WTC11 (cell line): ENCODE measurements at places on chromosomes 4 and X. TPM values are rescaled to one million over a fixed set of nuclear protein-coding genes. Genes with fewer than 3 reads are reported as not detected.

GRCh38 chrX:134907302-134907701, 83.5 kb upstream of the SMIM10 start:
- peaks cover 7% of the 10 kb centered on the region; the same call in 1 of the 2 replicates for H3K36me3 ChIP-seq
- no peak for DNase-seq
- no peak overlapping the region for H3K4me3 ChIP-seq
- H3K4me1 ChIP-seq = peaks cover 12% of the 10 kb centered on the region

DNA sequence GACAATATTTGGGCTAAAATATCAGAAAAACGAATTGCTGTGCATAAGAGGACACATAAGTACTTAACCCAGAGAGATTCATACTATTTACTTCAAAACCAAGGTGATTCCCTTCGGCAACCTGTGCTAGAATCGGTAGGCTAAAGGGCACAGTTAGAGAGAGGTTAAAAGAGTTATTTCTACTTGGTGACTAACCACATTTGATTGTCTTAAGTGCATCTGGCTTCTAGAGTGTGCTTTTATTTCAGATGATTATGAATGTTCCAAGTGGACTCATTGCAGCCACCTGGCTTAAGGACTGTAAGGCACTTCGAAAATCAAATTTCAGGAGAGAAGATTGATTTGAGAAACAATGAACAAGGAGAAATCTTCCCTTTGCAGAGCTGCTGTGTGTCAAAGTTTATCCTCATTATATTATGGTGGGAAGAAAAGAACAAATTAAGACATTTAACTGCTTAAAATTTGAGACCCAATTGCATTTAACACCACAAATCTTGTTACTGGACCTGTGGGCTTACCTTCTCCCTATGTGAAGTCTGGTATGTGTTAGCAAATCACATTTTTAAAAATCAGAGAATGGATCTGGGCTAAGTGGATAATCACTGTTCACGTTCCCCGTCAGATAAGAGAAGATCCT, 34.0 kb downstream of the PHOX2B start:
- H3K27me3 ChIP-seq = peaks cover 16% of the 10 kb centered on the region
- H3K4me3 ChIP-seq = no peak overlapping the region
- H3K27ac ChIP-seq = no peak overlapping the region

DNA sequence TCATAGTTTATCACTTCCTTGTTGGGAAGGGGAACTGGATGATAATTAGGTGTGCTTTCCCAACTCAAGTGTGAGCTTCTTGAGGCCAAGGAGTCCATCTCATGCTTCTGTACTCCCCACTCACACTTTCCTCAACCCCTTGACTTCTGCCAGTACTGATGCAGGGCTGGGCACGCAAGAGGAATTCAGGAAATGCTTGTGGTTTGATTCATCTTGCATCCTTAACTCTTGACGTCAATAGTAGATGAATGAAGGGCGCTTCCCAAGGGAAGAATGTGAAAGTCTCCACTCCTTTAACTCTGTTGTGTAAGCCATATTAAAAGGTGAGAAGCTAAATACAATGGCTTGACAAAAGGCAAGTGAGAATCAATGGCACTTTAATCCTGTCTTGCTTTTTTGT, 101.8 kb downstream of the AGTR2 start:
- H3K27me3 ChIP-seq = peaks cover 5% of the 10 kb centered on the region; the same call in 1 of the 2 replicates
- peaks cover 6% of the 10 kb centered on the region for H3K4me1 ChIP-seq
- H3K27ac ChIP-seq = no peak overlapping the region
- no peak overlapping the region for H3K4me3 ChIP-seq
- no peaks in the 10 kb centered on the region for H3K36me3 ChIP-seq
- DNase-seq = no peak

GRCh38 chrX:49845701-49846403, 16.7 kb downstream of the PAGE4 start:
- no peak overlapping the region for H3K27ac ChIP-seq
- no peak for DNase-seq
- no peaks in the 10 kb centered on the region for H3K4me1 ChIP-seq
- no peaks in the 10 kb centered on the region for H3K36me3 ChIP-seq

- H3K36me3 ChIP-seq = no peaks in the 10 kb centered on the region
- no peak overlapping the region for H3K27ac ChIP-seq
- peaks cover 23% of the 10 kb centered on the region for H3K27me3 ChIP-seq
- DNase-seq = peak; percentile 50
- H3K4me1 ChIP-seq = peaks cover 23% of the 10 kb centered on the region
- H3K4me3 ChIP-seq = peak overlapping the region; percentile 68
Observed at GRCh38 chr4:155759372-155760252, 791 bp downstream of the GUCY1B1 start.

DNA sequence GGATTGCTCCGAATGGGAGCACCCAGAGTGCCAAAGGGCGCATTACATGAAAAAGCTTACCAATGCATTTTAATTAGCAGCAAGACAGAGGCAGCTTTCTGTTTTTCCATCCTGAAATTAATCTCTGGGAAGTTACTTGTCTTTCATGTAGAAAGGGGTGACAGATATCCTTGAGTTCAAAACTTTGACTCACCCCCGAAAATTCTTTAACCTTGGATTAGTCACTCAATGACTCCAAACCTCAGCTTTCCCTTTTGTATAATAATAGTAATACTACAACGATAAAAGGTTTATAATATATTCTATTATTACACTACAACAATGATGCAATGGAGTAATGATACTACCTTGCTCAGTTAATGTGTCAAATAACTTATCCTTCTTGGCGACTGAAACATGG, 126.3 kb downstream of the ADAMTS3 start:
- H3K27ac ChIP-seq = no peak overlapping the region
- H3K36me3 ChIP-seq = no peaks in the 10 kb centered on the region
- H3K4me3 ChIP-seq = no peak overlapping the region
- no peak for DNase-seq
- peaks cover 6% of the 10 kb centered on the region for H3K4me1 ChIP-seq

DNA sequence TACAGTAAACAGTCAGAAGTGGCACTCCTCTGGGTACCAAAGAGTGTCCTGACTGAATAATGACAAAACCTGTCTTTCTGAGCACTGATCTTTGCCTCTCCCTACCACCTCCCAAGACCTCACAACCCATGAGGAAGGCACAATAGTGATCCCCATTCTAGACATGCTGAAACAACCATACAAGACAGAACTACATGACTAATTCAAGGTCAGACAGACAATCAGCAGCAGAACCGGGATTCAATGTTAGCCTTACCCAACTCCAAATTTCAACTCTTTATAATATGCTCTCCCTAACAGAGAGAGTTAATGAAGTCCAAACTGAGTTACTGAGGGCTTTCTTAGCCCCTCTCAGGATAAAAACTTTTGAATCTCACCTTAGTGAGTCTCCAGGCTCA, 71.0 kb downstream of the IRF2 start:
- DNase-seq = no peak
- H3K27ac ChIP-seq = peak overlapping the region; percentile 99
- H3K4me1 ChIP-seq = peaks cover 52% of the 10 kb centered on the region
- no peak overlapping the region for H3K4me3 ChIP-seq
- H3K36me3 ChIP-seq = peaks cover 27% of the 10 kb centered on the region
- no peaks in the 10 kb centered on the region for H3K27me3 ChIP-seq

DNA sequence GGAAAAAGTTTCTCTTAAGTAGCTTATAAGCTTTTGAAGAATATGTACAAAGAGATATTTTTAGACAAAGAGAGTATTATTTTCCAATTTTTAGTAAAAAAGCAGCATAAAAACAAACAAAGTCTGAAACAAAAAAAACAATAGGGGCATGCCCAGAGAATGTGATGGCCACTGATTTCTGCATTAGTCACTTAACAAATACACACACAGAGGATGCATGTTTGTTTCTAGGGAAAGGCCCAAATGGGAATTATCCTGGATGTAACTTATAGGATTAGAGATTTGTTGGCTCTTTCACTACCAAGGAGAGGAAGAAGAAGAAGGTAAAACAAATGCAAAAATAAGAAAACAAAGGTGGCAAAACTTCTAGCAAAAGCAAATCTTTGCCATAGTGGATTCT, 95.9 kb upstream of the SCOC start:
- H3K4me1 ChIP-seq = peaks cover 11% of the 10 kb centered on the region
- H3K36me3 ChIP-seq = no peaks in the 10 kb centered on the region; the same call in 1 of the 2 replicates
- H3K27ac ChIP-seq = no peak overlapping the region
- H3K4me3 ChIP-seq = no peak overlapping the region

- peaks cover 49% of the 10 kb centered on the region for H3K4me1 ChIP-seq
- no peak overlapping the region for H3K4me3 ChIP-seq
- DNase-seq = no peak
Observed at GRCh38 chr4:122772311-122772710, 39.8 kb downstream of the BBS12 start.

DNA sequence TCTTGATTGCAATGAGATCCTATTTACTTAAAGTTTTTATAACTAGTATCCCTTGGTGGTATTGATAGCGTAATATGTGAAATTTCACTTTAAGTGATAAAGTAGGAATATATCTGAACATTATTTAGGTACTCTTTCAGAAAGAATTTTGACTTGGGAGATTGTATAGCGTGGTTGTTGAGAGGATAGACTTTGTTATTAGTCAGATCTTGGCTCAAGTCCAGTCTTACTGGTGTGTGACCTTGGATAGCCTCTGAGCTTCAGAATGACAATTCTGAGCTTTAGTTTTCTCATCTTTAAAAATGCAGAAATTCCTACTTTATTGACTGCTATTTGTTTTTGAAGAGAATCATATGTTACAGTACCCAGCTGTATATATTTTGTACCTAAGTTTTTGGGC, 32.6 kb downstream of the DCK start:
- no peak overlapping the region for H3K27ac ChIP-seq
- H3K4me1 ChIP-seq = peaks cover 26% of the 10 kb centered on the region

GRCh38 chr4:93957186-93957585, 128.6 kb downstream of the ATOH1 start:
- no peak overlapping the region for H3K4me3 ChIP-seq
- no peak for DNase-seq
- H3K27ac ChIP-seq = no peak overlapping the region
- H3K27me3 ChIP-seq = no peaks in the 10 kb centered on the region
- H3K4me1 ChIP-seq = peaks cover 26% of the 10 kb centered on the region

DNA sequence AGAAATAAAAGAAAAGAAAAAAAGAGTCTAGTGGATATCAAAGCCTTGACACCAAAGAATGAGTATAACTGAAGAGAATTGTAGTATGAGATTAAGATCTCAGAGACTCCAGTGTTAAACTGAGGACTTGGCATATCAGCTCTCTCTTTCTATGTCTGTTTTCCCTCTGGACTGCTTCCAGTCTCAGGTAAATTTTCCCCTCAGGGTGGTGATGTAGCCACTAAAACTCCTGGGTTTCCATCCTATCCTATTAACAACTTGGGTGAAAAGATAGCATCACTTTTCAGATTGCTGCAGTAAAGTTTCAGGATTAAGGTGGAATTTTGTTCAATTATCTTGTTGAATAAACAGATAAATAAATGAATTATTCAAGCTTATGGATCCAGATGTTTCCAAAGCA, 85.7 kb downstream of the ATP10D start:
- no peaks in the 10 kb centered on the region for H3K4me1 ChIP-seq
- DNase-seq = no peak
- no peak overlapping the region for H3K4me3 ChIP-seq
- H3K36me3 ChIP-seq = no peaks in the 10 kb centered on the region
- no peak overlapping the region for H3K27ac ChIP-seq

DNA sequence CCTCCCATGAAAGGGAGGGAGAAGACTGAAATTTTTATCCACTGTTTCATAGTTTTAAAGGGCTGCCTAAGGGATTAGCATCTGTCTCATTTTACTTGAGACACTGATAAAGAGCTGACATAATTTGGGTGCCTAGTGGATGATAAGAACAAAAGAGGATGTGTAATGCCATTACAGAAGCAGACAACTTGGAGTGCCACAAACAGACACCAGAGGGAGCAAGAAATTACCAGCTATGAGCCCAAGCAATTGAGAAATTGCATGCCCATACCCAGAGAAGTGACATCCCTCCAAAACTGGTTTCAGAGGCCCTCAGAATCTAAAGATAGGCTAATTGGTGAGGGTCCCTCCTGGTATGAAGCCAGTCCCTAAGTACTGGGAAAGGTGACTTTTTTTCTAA, 38.5 kb upstream of the POU3F4 start:
- no peak overlapping the region for H3K4me3 ChIP-seq
- H3K36me3 ChIP-seq = peaks cover under 1% of the 10 kb centered on the region
- H3K4me1 ChIP-seq = no peaks in the 10 kb centered on the region; the same call in 1 of the 2 replicates
- no peak overlapping the region for H3K27ac ChIP-seq
- DNase-seq = peak; percentile 20

DNA sequence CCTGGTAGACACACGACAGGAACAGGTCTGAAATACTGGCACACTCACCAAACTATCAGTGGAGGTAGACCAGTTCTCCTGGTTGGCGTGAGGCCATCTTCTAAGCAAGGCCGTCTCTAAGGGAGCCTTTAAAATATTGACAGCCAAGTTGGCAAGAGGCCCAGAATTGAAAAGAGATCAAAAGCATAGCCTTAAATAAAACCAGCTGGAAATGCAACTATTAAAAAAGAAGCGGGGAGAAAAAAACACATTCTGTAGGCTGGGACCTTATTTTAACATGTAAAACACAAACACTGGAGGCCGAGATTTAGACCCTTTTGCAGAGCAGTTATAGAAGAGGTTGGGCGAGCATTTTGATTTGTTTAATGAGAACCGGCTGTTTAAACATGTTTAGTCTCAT, 233.0 kb upstream of the CLNK start:
- no peak for DNase-seq
- no peak overlapping the region for H3K4me3 ChIP-seq
- H3K27me3 ChIP-seq = peaks cover 7% of the 10 kb centered on the region; the same call in 1 of the 2 replicates
- peaks cover 49% of the 10 kb centered on the region for H3K36me3 ChIP-seq
- no peak overlapping the region for H3K27ac ChIP-seq

- peaks cover 16% of the 10 kb centered on the region for H3K4me1 ChIP-seq
- H3K27ac ChIP-seq = peak overlapping the region; percentile 16; the same call in 1 of the 2 replicates
- no peaks in the 10 kb centered on the region; the same call in 1 of the 2 replicates for H3K27me3 ChIP-seq
Observed at GRCh38 chrX:22536746-22537304, 264.1 kb downstream of the CBLL2 start.

- no peaks in the 10 kb centered on the region for H3K36me3 ChIP-seq
- no peak for DNase-seq
- peaks cover 24% of the 10 kb centered on the region for H3K4me1 ChIP-seq
- no peak overlapping the region for H3K4me3 ChIP-seq
- H3K27me3 ChIP-seq = no peaks in the 10 kb centered on the region
- peak overlapping the region; percentile 27 for H3K27ac ChIP-seq
Observed at GRCh38 chrX:15579778-15580747, 20.7 kb downstream of the ACE2 start.

- H3K27me3 ChIP-seq = peaks cover 5% of the 10 kb centered on the region; the same call in 1 of the 2 replicates
- peak overlapping the region; percentile 84 for H3K4me3 ChIP-seq
- H3K27ac ChIP-seq = no peak overlapping the region
- peaks cover 24% of the 10 kb centered on the region for H3K4me1 ChIP-seq
- no peak for DNase-seq
Observed at GRCh38 chr4:185143601-185143969, 519 bp downstream of the SLC25A4 start.

The CYP4V2 gene
- total RNA-seq = 2.0 to 3.1 TPM (median 2.2 TPM) in 3 replicates

The BCORL1 gene
- 9.3 to 12.0 TPM (median 9.6 TPM) in 3 replicates for total RNA-seq

The C4orf36 gene
- 0.73 to 1.5 TPM (median 0.79 TPM) in 3 replicates for total RNA-seq

The TMSB15B gene
- 8.3 to 12.3 TPM (median 11.4 TPM) in 3 replicates for total RNA-seq

The CCDC149 gene
- 3.9 to 4.8 TPM (median 4.4 TPM) in 3 replicates for total RNA-seq

The MAGEA2B gene
- total RNA-seq = 12.3 to 13.8 TPM (median 13.7 TPM) in 3 replicates

The RHOXF2B gene
- 0.23 TPM in 1 of 3 replicates, not detected in the others for total RNA-seq
